ENCODE measurements at places on chromosomes 5 and 9. TPM values are rescaled to one million over a fixed set of nuclear protein-coding genes. Genes with fewer than 3 reads are reported as not detected.

NIPBL gene
- 85.6 TPM for polyA plus RNA-seq

IFNA2 gene
- not detected for polyA plus RNA-seq

SLC6A3 gene
- 0.60 TPM for polyA plus RNA-seq

SPINK4 gene
- not detected for polyA plus RNA-seq

GRIN3A gene
- 1.9 TPM for polyA plus RNA-seq

IL7R gene
- polyA plus RNA-seq, result 0.45 TPM

CNTFR gene
- polyA plus RNA-seq, result 34.6 TPM

DNA sequence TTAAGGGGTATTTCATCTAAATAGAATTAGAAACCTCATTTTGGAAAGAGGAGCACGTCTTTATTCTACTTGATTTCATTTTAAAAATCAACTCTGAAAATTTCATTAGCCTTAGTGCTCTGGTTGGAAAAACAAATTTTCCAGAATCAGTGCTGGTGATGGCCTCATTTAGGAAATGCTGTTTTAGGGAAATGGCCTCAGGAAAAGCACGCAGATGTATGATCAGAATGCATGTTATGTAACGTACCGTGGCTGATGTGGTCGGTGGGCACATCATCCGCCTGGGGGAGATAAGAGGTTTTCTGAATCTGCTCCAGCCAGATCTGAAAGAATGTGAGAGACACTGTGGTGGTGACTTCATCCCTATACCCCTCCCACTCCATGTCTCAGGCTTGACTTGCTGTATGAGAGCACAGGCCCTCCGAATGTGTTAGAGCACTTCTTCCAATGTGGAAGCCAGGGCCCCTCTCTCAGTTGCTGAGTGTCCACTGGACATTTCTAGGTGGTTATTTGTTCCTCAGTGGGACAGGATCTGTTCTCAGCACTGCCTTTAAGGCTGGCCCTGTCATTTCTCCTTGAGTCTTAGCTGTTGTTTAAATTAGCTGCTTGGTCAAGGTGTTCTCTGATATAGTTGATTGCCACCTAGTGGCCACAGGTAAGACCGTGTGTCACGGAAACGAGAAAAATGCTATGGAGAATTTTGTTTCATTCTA lies 96.5 kb downstream of the ARHGAP26 start:
- peak; percentile 65 for DNase-seq

- DNase-seq, result no peak
These were observed at the start of gene SNCAIP for GRCh38 chr5:122311961-122312590. Gene SNCAIP, plus strand, starts transcription at chr5:122312237. Its CDS starts 78,898 bp downstream, at chr5:122391135.

DNA sequence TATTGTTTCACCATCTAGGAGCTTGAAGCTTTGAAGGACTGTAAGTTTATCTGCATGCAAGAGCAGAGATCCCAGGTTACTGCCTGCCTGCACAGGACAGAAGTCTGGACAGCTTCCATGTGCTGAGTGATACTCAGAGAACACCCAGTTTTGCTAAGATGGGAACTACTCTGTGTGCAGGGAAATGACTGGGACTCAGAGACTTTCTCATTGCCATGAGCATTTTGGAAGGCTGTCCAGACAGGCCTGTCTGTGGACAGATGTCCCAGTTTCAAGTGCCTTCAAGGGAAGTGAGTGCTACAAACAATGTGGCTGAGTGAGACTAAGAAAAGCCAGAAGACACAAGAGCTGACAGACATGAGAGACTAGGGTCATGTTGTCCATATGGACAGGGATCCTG lies 19.2 kb upstream of the ZNF131 start:
- DNase-seq, result no peak

GRCh38 chr5:68370196-68370595 lies 154.6 kb downstream of the PIK3R1 start:
- no peak for DNase-seq

GRCh38 chr9:91802391-91802790 lies 147.6 kb downstream of the ROR2 start:
- no peak for DNase-seq

DNA sequence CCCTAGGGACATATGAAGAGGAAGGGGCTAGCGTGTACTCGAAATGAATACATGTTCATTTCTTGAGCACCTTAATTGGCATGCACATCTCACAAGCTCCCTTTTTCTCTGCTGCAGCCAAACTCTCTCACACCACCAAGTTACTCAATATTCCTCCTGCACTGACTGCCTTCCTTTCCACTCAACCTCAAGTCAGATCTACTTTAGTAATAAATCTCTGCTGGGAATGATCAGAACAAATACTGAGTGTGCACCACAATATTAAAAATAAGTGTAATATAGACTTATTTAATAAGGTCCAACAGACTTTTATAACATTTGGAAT lies 995.8 kb upstream of the WWC1 start:
- DNase-seq, result no peak

DNA sequence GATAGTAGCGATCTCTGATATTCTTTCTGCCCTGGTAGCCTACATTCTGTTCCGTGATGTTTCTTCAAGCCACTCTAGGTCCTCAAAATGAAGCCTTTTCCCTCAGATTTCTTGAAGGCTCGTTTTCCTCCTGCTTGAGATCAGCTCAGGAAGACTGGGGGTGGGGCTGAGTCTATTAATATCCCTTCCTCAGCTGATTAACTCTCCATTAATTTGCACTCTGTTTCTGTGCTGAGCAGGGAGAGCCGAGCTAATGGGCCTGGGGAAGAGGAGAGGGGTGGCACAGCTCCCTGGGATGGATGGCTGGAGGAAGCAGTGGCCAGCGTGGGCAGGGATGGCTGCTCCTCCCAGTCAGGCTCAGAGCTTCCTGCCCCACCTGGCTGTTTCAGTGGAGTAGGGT lies 93.3 kb downstream of the PPARGC1B start:
- DNase-seq, result no peak

GRCh38 chr9:93949073-93949693 lies 6.0 kb downstream of the BARX1 start:
- no peak for DNase-seq

DNA sequence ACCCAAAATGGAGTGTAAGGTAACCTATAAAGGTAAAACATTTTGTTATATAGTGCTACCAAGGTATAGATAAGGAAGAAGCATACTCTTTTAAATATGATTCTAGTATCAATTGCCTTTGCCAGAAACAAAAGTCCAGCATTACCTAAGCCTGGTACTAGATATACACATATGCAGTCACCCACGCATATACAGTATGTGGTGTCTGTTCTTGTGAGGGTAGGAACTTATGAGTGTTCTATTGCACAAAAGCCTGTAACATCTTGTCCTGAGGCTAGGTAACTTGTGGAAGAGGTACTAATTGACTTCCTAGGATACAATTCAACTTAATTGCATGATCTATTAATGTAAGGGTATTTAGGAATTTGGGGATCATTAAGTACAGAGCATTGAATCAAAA lies 31.3 kb upstream of the IFNE start:
- DNase-seq, result no peak

DNA sequence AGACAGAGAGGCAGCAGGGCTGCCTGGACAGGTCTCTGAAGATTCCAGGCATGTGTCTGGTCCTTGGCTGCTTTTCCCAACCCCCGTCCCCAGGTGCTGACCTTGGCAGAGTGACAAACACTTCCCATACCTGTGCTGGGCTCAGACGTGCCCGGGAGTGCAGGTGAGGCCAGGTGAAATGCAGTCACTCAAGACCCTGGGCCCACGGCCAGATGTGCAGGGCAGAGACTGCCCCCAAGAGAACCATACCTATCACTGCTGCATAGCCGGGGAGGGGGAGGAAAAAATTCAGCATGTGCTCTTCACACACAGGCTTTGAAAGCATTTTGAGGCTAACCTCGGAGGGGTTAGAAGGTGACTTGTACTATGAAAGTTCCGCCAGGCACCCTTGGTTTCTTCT lies 22.6 kb downstream of the CCNJL start:
- DNase-seq, result no peak

DNA sequence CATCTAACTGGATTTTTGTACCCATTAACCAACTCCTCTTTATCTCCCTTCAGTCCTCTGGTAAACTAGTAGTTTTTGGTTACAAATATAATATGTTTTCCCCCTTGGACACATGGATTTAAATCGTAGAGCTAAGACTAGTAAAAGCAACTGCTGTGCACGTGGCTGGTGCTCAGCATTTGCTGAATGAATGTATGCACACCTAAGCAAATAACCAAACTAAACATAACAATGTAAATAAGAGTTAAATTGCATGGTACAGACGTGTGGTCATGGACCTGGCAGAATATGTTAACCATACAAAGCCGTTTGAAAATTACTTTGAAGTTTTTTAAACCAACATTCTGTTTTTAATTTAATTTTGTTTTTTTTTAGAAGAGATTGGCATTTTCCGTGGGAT lies 65.2 kb upstream of the FYB1 start:
- no peak for DNase-seq

GRCh38 chr5:6459896-6460295 lies 11.2 kb downstream of the UBE2QL1 start:
- no peak for DNase-seq

DNA sequence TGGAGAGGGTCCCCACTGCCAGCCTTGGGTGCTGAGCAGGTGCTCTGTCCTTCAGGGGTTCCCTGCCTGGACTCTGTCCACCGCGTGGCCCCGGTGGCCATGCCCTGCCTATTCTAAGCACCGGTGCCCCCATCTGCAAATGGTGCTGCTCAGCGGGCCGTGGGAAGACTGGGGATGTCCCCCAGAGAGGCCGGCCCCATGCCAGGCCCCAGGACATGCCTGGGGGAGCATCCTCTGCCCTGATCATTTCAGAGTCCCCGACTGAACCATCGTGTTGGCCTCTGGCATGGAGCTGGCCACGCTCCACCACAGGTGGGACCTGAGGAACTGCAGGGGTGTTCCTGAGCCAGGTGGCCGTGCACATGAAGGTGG lies 64.7 kb downstream of the RXRA start:
- no peak for DNase-seq

- no peak for DNase-seq
These were observed 31.7 kb downstream of the MTX3 start for GRCh38 chr5:79959407-79959806.

DNA sequence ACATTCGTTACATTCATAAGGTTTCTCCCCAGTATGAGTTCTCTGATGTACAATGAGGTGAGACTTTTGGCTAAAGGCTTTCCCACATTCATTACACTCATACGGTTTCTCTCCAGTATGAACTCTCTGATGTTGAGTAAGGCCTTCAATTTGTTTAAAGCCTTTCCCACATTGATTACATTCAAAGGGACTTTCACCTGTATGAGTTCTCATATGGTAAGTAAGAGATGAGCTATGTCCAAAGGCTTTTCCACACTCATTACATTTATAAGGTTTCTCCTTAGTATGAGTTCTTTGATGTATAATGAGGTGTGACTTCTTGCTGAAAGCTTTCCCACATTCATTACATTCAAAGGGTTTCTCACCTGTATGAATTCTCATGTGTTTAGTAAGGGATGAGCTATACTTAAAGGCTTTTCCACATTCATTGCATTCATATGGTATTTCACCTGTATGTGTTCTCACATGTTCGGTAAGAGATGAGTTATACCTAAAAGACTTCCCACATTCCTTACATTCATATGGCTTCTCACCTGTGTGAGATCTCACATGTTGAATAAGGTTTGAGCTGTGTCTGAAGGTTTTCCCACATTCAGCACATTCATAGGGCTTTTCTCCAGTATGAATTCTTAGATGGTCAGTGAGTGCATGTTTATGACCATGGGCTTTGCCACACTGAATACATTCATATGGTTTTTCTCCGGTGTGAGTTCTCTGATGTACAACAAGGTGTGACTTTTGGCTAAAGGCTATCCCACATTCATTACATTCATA lies 13.5 kb downstream of the ZFP37 start:
- no peak for DNase-seq

DNA sequence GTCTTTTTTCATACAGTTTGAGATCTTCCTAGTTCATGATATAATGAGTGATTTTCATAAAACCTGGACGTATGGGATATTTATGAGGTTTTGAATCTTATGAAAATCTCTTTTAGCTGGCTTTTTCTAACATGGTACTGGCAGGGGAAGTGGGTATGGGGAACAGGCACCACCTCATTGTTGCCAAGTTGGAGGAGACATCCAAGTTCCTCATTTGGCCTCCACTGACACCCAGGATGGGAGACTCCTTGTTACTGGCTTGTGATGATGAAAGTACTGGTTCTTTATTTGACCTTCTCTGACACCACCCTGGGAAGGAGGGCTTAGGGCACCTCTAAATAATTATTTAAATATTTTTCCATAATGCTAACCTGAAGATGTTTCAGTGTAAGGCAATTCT lies 4.0 kb upstream of the TNPO1 start:
- DNase-seq, result no peak

DNA sequence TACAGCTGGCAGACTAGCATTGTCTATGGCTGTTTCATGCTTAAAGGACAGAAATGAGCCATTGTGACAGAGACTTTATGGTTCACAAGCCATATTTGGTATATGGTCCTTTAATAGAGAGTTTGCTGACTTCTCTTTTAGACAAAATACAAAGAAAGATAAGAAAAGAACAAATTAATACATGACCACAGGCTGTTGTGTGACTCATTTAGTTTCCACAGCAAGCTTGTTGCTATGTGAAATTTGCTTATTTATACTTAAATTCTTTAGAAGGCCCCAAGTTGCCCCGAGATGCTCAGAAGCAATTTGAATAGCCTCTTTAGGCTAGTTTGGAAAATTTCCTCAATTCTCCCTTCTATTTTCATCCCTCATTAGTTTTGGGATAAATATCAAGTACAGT lies 315.3 kb upstream of the RPS23 start:
- no peak for DNase-seq

- DNase-seq, result no peak
These were observed 578.0 kb downstream of the EFNA5 start for GRCh38 chr5:107092695-107093094.

- DNase-seq, result peak; percentile 38
These were observed 197.9 kb downstream of the GOLPH3 start for GRCh38 chr5:31976169-31976568.

DNA sequence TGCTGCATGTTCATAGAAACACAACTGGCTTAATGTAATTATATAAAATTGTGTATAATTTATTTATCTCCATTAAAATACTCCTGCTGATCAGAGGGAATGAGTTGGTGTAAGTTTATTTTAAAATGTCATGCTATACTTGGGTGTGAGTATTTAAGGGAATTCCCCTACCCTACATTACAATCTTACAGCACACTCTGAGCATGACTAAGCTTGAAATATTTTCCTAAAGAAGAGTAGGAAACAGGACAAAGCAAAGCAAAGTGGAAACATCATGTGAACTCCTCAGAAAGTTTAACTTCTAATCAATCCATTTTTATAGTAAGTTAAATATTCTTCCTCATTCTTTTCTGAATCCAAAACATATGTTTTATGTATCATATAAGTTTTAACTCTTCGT lies 1271.3 kb downstream of the EFNA5 start:
- no peak for DNase-seq
